ENCODE measurements at places on chromosomes 1 and 21. TPM values are rescaled to one million over a fixed set of nuclear protein-coding genes. Genes with fewer than 3 reads are reported as not detected.

AGMAT gene
- 11.3 TPM for total RNA-seq

- no peak for DNase-seq
Observed at GRCh38 chr1:26701266-26701994, 5.6 kb downstream of the ARID1A start.

DNA sequence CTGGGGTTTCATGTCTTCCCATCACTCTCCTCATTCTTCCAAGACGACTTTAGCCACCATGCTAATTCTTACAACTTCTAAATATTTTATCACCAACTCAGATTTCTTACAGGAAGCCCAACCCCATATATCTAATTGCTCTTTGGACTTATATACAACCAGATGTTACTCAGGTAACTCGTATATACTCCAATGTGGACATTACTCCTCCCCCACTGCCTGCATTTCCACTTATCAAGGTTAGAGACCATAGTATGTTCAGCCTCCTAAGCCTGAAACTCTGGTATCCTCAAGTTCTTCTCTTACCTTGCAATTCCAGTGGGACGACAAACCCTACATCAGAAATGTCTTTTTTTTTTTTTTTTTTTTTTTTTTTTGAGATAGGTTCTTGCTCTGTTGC lies 2.7 kb upstream of the RCC1 start:
- DNase-seq: no peak

- no peak for DNase-seq
Observed at GRCh38 chr1:201686714-201687455, 142.1 kb upstream of the IPO9 start.

DMRTA2 gene
- total RNA-seq: not detected

BCAN gene
- not detected for total RNA-seq

GLMN gene
- 16.3 TPM for total RNA-seq

DNA sequence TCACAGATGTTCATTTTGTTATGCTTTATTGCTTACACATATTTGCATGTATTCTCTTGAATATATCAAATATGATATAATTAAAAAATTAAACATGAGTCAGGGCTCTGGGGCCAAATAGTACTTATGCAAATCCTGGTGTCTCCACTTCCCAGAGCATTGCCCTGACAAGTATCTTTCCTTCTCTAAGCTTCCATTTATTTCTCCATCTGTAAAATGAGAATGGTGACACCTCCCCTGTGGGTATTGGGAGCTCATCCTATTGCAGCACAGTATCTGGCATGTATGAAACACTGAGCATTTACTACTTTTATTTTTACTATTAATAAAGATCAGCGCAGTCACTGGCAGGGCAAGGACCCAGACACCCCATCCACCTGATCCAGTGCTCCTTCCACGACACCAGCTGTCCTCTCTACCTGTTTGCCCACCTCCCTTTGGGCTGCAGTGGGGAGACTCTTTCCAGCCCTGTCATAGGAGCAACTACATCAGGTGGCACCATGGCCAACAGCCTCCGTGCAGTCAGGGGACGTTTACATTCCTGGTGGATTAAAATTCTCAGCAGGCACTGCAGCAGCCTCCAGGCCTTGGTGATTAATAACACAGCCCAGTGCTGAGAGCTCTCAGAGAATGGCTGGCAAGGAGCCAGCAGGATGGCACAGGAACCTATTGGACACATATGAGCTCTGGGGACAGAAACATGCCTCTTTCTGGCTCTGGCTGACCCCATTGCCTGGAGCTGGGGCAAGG lies 113.0 kb downstream of the DMRTB1 start:
- DNase-seq: no peak

DNA sequence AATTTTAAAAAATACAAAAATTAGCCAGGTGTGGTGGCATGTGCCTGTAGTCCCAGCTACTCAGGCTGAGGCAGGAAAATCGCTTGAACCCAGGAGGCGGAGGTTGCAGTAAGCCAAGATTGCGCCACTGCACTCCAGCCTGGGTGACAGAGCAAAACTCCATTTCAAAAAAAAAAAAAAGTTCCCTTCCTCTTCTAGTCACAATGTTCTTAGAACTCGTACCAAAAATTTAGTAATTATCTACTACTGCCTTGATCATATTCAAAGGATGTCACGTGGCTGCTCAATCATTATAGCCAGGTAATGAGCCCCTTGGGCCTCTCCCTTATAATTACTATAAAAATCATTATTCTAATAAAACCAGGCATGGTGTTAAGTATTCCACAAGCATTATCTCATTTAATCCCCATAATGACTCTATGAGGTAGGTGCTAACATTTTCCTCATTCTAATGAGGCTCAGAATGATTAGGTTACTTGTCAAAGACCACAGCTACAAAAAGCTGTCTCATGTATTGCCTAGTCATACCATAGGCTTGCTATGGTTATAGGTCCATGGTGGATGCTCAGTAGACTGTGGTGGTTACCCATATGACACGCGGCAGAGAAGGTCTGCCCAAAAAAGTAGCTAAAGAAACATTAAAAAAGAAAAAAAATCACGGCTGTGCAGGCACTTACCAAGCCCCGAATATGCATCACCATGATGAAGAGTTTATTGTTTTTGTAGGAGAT lies 15.5 kb upstream of the PPP1R15B start:
- DNase-seq: no peak

GRCh38 chr1:180769889-180770288 lies 138.1 kb downstream of the XPR1 start:
- no peak for DNase-seq

GRCh38 chr1:52359676-52360594 lies 6.1 kb downstream of the CC2D1B start:
- no peak for DNase-seq

GRCh38 chr21:16117331-16117730 lies 387.5 kb downstream of the USP25 start:
- DNase-seq: no peak

GRCh38 chr1:206742719-206743383 lies 27.7 kb upstream of the IL19 start:
- no peak for DNase-seq

MAP10 gene
- total RNA-seq: 5.7 TPM

GRCh38 chr1:241770115-241770514 lies 77.9 kb upstream of the EXO1 start:
- DNase-seq: no peak

WNT2B gene
- 0.21 TPM for total RNA-seq

C1orf115 gene
- total RNA-seq: 0.52 TPM

VHLL gene
- total RNA-seq: 0.78 TPM

- no peak for DNase-seq
Observed at GRCh38 chr1:183845681-183846080, 40.8 kb downstream of the RGL1 start.

EPS8L3 gene
- not detected for total RNA-seq

Data from naive thymus-derived CD8-positive, alpha-beta T cell (primary cell).